NCI-H446 treated with DMSO at 0.1 percent for 48 hours (cell line): ENCODE measurements at places on chromosomes 11 and 22.
A peak's percentile ranks its signal among the peaks of the same experiment; 100 is the strongest.

DNA sequence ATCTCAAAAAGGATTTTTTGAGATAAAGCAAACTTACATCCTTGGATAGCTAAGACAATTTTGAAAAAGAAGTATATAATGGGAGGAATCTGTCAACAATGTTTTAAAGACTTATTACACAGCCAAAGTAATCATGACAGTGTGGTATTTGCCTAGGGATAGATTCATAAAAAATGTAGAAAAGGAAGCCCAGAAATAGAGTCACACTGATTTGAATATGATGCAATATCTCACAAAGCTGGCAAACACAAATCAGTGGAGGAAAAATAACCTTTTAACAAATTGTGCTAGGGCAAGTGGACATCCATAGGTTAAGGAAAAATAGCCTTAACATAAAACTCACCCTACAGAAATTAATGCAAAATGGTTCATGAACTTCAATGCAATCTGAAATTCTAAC lies 6.0 kb downstream of the XKR3 start:
- DNase-seq = no peak

DNA sequence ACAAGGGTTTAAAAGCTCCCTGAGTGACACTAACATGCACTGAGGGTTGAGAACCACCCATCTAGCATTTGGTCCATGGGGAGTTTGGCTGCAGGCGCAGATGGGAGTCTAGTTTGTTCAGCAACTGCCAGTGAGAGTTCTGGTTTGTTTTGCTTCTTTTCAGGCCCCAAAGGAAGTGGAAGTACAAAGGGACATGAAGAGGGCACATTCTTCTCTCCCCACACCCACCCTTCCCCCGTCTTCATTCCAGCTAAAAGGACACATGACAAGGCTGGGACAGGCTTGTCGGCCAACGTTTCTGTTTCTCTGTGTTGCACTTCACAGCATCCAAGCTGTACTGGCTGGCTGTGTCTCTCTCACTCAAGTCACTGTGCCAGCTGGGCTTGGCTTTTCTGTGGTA lies 8.2 kb upstream of the ENDOD1 start:
- DNase-seq = no peak

- DNase-seq = no peak
These were observed 20.3 kb upstream of the MYRF start for GRCh38 chr11:61731952-61732675.

DNA sequence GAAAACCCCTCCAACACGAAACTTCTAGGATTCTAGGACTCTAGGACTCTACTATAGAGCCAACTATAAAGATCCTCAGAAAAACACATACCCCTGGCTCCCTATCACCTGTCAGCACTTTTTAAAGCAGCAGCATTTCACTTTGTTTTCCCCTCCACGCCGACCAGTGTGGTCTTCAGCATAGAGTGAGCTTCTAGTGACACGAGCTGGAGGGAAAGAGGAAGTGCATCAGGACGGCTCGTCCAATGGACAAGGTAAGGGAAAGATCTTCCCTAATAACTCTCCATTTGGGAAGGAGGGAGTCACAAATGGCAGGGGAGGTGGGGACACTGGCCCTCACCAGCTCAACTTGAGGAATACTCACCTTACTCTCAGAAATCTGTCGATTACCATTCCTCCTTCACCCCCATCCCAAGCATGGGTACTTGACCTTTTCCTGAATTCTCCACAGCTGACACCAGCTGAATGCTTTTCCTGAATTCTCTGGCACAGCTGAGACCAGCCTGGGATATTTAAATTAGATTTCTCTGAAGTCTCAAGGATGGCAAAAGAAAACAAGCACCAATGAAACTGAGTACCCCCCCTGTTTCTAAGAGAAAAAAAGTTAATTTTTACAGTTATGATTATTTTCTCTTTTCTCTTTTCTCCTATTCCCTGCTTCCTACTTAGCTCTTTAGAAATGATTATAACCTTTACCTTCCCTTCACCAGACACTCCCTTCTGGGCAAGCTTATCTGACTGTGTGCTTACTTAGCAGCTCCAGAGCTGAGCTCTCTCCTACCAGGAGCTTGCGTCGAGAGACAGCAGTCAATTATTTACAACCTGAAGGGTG lies 33.3 kb upstream of the NNMT start:
- peak; percentile 32 for DNase-seq

DNA sequence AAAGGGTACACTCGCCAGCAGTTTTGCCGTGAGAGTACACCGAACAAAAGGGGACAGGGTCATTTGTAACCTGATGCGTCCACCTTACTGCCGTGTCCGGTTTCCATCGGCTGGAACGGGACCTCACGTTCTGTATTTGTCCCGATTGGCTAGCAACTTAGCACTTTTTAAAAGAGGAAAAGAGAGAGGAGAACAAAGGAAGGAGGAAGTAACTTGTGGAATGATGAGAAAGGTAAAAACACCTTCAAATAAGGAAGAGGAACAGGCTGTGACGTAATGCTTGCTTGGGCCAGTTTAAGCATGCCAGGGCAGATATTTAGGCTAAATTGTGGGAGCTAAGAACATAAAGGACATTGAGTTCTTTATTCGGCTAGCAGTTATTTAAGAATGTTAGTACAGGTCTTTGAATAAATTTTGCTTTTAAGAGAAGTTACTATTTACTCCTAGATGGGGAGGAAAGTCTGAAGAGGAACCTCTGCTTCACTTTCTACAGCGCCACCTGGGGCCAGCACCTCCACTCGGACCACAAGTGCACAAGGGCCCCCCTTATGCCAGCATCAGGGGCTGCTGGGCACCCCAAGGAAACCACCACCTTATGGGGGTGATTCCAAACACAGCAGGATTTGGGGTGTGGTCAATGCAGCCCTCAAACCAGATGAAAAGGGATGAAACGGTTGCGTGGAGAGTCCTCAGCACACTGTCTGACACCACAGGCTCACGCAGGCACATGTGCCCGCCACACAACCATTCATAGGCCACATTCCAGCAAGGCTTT lies 5.8 kb downstream of the ARSA start:
- no peak for DNase-seq

DNA sequence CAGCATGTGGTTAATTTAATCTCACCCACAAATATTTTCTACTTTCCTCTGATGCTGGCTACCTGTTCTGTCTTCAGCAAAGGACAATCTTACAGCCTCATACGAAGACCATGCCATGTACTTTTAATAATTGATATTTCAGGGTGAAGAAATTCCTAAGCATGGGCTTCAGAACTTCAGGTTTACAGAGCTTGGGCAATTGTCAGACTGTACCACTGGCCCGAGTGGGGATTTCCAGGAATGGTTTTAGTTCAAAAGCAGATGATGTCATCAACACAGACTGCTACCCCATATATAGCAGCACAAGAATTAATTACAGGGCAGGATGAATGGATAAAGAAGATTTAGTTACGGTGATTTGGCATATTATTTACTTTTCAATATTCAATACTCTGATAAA lies 171.8 kb downstream of the ETS1 start:
- no peak for DNase-seq

DNA sequence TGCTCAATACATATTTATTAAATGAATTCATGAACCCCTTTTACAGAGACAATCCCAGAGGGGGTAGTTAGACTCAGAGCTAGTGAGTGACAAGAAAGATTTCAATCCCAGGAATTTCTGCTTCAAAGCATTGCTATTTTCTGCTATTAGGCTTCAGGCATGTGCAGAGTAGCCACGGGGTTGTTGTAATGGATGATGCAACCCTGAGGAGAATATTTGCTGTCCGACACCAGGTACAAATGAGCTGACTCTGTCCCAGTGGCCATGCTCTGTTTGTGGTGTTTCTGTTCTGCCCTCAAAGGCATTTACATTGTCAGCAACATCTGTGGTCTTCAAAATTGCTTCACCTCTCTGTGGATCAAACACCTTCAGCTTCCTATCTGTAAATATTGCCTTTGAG lies 102.6 kb downstream of the CSNK2A3 start:
- no peak for DNase-seq

- peak; percentile 54 for DNase-seq
These were observed 203.7 kb downstream of the NELL1 start for GRCh38 chr11:20873054-20873453.

DNA sequence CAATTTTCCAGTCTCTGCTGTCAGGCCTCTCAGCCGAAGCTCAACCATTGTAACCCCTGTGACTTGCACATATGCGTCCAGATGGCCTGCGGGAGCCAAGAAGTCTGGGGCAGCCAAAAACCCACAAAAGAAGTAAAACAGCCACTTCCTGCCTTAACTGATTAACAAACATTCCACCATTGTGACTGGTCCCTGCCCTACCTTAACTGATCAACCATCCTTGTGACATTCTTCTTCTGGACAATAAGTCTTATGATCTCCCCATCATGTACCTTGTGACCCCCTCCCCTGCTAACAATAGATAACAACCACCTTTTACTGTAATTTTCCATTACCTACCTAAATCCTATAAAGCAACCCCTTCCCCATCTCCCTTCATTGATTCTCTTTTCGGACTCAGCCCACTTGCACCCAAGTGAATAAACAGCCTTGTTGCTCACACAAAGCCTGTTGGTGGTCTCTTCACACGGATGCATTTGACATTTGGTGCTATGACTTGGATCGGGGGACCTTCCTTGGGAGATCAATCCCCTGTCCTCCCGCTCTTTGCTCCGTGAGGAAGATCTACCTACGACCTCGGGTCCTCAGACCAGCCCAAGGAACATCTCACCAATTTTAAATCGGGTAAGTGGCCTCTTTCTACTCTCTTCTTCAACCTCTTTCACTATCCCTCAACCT lies 1.3 kb upstream of the NDUFC2 start:
- no peak for DNase-seq

GRCh38 chr11:88122956-88123355 lies 52.3 kb downstream of the RAB38 start:
- DNase-seq = no peak

- DNase-seq = no peak
These were observed 33.1 kb upstream of the ELF5 start for GRCh38 chr11:34546511-34547209.

- DNase-seq = peak; percentile 2
These were observed 186.8 kb downstream of the SOX6 start for GRCh38 chr11:16169541-16169940.

GRCh38 chr11:105208019-105208418 lies 68.5 kb upstream of the CARD18 start:
- no peak for DNase-seq

DNA sequence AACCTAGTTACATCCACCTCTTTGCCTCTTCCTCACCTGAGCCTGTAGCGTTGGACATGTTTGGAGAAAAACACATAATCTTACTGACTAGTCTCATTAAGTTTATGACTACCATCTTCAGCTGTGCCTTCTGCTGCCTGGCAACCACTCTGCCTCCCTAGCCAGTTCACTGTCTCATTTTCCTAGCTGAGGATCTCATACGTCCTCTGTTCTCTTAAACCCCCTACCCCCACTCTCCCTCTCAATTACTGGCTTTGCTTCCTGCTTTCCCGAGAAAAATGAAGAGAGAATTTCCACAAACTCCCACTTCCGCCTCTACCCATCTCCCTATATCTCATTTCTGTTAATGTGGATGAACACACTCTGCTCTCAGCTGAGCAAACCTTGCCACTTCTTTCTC lies 239.3 kb upstream of the POU2AF2 start:
- DNase-seq = no peak

DNA sequence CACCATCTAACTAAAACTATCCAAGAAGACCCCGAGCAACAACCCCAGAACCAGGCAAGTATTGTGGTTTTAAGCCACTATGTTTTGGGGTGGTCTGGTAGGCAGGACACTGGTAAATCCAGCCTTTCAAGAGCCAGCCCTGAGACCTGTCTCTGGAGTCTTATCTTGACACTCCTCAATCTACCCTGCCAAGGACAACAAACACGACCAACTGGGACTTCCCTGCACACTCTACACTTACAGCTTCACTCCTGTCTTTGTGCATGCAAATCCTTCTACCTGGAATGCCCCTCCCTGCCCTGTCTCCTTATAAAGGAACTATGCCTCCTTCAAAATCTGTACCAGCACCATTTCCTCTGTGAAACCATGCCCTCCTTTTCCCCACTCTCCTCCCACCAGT lies 107.3 kb downstream of the RPL27A start:
- DNase-seq = no peak

DNA sequence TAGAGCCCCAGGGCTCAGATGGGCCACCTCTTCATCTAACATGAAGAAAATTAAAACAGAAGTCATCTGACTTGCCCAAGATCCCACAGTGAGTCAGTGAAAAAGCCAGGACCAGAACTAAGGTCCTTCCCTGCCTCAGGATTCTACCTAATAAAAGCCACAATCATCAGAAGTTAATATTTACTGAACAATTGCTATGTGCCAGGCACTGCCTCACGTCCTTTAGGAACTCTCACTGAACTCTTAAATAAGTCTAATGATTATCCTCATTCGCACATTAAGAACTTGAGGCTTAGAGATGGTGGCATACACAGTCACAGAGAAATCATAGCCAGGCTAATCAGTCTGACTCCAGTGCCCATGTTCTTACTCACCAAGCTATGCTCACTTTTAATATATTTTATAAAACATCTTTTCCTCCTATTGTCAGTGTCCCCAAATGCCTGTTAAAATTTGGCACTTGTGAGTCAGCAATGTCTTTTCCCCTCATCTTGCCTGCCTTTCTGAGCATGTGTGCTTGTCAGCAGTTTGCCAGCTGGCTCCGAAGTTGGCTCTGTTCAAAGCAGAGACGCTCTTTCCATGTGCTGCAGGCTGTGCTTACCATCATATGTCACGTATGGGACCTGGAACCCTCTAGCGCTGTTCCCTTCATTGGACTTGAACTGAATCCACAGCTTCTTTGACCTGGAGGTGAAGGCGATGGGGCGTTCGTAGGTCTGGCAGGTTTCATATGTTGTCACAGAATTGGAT lies 21.5 kb upstream of the NRIP3 start:
- peak; percentile 80 for DNase-seq

DNA sequence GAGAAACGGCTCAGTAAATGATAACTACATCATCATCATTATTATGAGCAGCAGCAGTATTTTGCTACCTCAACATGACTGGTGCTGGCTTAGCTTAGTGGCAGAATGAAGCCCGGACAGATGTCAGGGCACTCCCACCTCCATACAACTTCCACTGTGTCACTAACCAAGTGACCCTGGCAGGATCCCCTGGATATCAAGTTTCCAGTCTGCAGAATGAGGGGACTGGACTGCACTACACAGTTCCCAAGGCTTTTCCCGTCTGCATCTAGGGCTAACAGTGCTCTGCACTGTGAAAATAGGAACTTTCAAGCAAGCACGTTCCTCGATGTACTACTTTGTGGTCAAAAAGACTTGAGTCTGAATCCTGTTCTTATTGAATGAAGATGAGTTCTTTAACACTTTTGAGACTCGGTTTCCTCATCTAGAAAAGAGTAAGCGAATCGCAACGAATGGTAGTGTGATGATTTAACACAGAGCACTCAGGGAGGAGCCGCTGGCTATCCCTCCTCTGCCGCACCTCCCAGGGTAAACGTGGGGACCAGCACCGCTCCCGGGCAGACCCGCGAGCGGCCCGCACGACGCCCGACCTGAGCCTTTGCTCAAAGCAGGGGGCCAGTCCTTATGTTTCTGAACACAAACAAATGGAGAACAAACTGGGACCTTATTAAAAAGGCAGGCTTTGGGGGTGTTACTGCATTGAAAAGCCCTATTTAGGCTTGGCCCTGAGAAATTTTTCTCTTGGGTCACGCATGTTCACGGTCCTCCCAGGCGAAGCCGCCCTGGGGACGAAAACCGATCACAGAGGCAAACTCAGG lies 910 bp downstream of the CLTCL1 start:
- DNase-seq = no peak

- DNase-seq = no peak
These were observed 873 bp downstream of the OTOG start for GRCh38 chr11:17547932-17548331.

GRCh38 chr11:211741-212140 lies 4.2 kb downstream of the RIC8A start:
- DNase-seq = no peak

GRCh38 chr11:101748572-101749344 lies 165.0 kb upstream of the TRPC6 start:
- DNase-seq = no peak

- no peak for DNase-seq
These were observed 4.9 kb upstream of the SOX6 start for GRCh38 chr11:16361108-16361865.
